ENCODE measurements at places on chromosomes 13 and 19.

- no peak for DNase-seq
These were observed 1270.8 kb downstream of the PCDH9 start for GRCh38 chr13:65959305-65959704.

DNA sequence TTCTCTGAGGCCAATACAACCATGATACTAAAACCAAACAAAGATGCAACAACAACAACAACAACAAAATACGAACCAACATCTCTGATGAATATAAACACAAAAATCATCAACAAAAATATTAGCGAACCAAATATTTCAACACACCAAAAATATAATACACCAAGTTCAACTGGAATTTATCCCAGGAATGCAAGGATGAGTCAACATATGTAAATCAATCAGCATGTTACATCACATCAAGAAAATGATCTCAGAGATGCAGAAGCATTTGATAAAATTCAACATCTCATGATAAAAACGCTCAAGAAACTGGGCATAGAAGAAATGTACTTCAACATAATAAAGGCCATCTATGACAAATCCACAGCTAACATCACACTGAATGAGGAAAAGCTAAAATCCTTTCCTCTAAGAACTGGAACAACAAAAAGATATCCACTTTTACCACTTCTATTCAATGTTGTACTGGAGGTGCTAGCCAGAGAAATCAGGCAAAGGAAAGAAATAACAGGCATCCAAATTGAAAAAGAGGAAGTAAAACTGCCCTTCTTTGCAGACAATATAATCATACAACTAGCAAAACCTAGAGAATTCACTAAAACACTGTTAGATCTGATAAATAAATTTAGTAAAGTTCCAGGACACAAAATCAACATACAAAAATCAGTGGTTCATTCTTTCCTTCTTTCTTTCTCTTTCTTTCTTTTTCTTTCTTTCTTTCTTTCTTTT is 2448.7 kb upstream of the PCDH20 start:
- DNase-seq: no peak

DNA sequence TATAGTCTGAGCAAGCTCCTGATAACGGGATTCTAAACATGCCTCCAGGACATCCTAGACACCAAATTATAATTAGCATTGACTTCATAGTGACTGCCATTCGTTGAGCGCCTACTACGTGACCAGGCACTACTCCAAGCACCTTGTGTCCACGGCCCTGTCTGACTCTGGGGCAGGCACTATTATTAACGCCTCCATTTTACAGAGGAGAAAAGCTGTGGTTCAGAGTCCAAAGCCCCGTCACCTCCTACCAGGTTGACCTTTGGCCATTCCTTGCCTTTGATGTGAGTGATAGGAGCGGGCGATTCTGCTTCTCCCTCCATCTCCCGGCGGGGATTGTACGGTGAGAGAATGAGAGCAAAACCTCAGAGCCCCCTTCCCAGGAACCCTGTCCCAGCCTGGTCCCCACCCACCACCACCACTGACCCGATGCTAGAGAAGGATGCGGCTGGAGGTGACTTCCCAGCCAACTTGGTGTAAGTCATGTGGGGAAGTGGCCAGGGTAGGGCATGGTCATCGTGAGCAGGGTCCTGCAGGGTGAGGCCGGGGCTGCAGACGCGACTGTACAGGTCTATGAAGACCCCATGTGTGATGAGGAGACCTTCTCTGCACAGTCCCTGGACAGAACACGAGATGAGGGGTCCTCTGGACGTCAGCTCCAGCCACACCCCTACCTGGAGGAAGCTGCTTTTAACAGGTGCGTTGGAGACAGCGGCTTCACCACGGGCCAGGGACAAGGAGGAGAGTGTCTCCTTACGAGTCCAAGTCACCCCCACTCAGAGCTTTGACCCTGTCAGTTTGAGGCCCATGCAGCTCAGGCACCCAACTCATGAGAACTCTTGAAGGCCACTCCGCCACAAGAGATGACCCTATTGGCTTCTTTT is at the start of gene IGSF23:
IGSF23 (plus strand) TSS at position 269 of the 884 bp plus-strand sequence; CDS start at position 352, 83 bp downstream.
- no peak for DNase-seq

- no peak for DNase-seq
These were observed 1.0 kb upstream of the PLK5 start for GRCh38 chr19:1522838-1523237.

DNA sequence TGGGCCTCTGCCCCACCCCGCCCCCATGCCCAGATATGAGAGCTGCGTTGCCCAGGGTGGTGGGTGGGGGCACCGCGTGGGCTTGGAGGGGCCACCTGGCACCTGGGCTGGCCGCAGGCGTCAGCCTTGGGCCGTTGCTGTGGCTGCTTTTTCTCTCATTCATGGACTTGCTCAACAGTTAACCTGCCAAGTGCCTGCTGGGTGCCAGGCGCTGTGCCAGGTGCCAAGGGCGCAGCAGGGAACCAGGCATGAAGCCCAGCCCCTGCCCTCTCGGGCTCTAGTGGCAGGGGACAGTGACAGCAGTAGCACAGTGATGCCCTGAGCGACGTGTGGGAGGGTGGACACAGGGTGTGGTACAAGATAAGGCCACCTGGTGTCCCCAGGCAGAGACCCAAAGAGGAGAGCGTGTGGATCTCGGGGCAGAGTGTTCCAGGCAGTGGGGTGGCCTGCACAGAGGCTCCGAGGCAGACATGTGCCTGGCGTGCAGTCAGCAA is 28.1 kb downstream of the DHX34 start:
- no peak for DNase-seq

GRCh38 chr19:8155318-8155717 is 5.9 kb upstream of the FBN3 start:
- DNase-seq: no peak

Measured in hepatic stellate cell (primary cell).